Activated T-cell treated with anti-CD3 and anti-CD28 coated beads, Interleukin-2, amount 50 U/mL, for 4 hours (primary cell): ENCODE measurements at places on chromosomes 7 and 10.

DNA sequence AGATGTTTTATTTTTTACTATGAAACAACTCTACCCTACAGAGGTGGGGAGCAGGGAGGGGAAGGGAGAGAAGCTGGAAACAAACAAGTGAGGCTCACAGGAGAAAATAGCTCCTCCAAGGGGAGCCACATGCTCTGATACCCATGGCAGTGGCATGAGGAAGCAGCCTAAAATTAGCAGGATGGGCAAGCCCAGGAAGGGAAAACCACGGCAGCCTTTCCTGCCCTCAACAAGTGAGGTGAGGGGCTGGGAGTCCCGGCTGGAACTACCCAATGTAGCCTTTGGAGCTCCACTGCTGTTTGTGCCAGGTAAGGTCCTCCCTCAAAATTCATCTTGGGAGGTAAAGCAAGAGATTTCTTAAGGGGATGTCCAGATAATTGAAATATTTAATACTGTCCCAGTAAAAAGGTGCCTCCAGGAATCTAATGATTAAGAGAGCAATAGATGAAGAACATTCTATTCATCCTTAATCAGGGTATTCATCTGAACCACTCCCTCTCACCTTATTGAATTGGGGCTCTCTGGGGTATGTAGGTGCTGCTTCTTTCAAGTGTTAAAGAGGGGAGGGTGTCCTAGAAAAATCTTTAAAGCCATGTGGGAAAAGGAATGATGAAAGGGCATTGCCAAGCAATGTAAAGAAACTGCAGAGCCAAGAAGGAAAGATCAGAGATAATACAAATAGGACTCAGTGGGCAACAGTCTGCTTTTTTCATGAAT is 12.8 kb upstream of the HERC4 start:
- DNase-seq: no peak

DNA sequence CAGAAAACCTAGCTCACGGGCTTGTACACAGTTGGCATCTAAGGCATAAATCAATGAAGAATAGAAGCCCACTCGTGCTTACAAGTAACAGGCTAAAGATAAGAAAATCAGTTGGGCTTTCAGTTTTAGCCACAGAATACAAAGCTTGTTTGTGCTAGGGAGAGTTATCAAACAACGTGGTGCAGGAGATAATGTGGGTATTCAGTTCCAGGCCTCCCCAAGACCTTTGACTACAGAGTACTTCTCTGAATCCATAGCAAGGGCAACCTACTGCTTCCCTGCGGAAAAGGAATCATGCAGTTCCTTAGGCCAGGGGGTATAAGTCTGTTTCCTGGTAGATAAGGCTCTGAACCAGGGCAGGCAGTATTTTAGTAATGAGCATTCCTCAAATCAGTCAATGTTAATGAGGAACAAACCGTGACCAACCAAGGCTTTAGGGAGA is 219.5 kb upstream of the CSTF2T start:
- no peak for DNase-seq

DNA sequence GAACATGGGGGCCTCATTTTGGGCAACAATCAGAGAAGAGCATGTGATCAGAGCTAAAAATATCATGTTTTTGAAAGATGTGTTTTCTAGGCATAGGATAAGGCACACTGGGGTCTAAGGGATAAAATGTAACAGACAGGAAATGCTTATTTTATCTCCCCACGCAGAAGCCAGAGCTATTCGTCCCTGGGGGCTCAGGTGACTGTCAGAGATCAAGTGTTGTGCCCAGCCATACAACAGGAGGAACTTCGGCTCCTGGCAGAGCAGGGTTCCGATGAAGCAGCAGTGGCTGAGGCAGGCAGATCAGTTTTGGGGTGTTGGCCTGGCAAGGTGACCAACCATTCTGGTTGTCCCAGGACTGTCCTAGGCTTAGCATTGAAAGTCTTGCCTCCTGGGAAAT is 15.2 kb downstream of the NPY start:
- no peak for DNase-seq

- no peak for DNase-seq
These were observed 154.4 kb upstream of the MKLN1 start for GRCh38 chr7:131173145-131173890.

DNA sequence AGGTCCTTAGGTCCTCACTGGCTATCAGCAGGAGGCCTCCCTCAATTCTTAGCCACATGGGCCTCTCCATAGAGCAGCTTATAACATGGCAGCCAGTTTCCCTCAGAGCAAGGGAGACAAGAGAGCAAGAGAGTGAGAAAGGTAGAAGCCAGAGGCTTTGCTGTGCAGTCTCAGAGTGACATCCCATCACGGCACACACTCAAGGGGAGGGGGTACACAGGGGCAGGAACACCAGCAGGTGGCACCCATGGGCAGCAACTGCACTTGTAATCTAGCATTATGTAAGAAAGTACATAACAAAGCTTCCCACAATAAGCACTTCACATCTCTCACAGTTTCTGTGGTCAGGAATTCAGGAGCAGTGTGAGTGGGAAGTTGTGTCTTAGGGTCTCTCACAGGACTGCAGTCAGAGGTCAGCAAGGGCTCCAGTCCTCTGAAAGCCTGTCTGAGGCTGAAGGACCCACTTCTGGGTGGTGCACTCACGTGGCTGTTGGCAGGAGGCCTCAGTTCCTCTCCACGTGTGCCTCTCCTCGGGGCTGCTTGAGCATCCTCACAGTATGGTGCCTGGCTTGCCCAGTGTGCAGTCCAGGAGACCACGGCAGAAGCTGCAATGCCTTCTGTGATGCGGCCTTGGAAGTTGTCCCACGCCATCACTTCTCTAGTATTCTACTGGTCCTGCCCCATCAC is 159.4 kb downstream of the OAT start:
- no peak for DNase-seq

DNA sequence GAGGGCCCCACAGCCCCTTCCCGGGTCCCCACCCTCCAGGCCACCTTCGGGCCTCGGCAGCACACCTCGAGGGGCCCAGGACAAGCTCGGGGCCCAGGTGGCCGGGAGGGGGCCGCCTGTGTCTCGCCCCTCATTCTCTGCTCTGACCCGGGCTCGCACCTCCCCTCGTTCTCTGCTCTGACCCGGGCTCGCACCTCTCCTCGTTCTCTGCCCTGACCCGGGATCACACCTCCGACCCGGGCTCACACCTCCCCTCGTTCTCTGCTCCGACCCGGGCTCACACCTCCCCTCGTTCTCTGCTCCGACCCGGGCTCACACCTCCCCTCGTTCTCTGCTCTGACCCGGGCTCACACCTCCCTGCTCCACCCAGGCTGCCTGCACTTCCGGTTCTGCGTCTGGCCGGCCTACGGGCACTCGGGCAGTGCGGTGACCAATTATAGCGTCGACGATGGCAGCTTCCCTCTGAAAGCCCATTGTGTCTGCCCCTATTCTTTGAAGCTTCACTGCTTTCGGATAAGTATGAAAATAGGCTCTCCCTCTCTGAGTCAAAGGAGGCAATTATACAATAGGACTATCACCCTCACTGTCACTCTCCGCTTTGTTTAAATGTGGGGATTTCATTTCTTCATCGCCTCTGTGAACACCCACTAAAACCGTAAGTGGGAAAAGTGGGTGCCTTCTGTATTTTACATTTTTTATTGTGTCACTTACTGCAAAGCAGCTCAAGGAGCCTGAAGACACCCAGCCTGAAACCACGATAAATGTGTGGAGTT is 457.4 kb downstream of the DNAJB6 start:
- DNase-seq: no peak

- DNase-seq: no peak
These were observed 41.5 kb downstream of the PTN start for GRCh38 chr7:137302081-137302480.

- DNase-seq: no peak
These were observed 165.3 kb downstream of the WNT2 start for GRCh38 chr7:117157241-117158209.

- DNase-seq: peak; percentile 36
These were observed 30.7 kb upstream of the ANTXRL start for GRCh38 chr10:46255801-46256747.

DNA sequence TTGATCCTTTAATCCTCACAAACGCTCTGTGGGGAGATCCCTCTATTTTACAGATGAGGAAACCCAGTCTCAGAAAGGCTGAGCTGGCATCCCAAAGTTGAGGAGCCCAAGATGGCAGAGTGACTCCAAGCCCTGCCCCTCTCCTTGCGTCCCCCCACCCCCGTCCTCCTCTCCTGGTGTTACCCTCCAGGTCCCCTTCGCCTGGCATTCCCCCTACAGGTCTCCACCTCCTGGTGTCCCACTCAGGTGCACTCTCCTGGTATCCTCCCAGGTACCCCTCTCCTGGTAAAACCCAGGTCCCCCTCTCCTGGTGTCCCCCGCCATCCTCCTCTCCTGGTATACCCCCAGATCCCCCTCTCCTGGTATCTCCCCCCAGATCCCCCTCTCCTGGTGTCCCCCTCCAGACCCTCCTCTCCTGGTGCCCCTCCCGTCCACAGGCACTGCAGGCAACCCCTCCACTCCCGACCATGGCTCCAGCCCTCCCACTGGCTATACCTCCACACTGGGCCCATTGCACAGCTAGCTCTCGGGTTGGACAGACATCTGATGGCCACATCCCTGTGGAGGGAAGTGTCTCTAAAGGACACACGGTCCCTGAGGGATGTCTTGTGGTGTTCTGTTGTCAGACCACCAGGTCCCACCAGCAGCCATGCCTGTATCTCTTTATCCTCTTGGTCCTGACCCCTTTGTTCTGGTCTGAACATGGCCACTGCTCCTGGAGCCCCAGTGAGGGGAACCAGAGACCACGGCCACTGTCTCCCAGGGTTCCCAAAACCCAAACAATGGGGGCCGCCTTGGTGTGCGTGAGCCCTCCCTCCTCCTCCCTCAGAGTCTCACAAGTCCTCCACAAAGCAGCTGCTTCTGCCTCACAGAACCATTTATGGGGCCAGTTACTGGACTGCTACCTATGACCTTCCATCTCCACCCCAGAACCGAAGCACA is 37.2 kb downstream of the CALML3 start:
- no peak for DNase-seq

GRCh38 chr7:117165656-117166055 is 157.2 kb downstream of the WNT2 start:
- no peak for DNase-seq

DNA sequence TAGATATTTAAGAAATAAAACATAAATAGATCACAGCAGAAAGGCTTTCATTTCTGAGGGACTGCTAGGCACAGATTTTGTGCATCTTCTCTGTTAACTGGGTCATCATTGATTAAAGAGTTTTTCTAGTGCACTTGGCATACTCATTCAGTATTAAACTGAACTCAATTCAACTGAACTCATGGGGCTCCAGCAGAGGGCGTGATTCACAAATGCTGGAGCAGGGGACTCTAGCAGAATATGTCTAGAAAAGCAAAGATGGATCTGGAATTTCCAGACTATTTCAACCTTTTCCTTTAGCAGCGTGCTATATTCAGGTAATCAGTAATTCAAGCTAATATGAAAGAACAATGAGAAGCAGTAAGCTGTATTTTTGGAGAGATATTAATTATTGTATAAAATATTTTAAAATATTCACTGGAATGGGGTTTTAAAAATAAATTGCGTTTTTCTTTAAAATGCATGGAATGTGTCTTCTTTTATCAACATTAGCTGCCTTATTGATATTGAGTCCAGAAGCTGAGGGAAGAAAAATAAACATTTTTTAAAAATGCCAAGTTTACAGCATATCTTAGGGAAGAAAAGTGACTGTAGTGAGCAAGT is 296.8 kb upstream of the CACNA2D1 start:
- no peak for DNase-seq

DNA sequence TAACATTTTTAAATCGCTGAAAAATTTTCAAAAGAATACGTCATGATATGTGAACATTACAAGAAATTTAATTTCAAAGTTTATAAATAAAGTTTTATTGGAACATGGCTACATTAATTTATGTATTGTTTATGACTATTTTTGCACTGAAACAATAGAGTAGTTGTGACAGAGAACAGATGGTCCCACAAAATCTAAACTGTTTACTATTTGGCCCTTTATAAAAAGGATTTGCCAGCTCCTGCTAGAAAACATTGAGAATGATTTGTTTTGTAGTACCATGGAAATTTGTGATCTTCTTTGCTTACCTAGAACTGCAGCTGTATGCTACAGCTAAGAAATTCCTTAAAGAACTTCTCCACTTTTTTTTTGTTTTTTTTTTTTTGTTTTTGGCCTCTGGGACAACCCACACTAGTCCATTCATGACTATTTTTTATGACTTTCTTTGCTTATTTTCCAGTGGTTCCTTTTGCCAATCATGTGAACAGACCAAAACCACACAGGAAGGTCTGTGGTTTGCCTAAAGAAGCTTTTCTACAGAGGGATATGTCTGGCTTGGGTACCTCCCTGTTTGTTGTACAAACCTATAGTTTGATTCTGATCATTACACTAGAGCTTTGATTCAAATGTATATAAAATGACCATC is 55.7 kb downstream of the ST7 start:
- no peak for DNase-seq

GRCh38 chr10:630581-631073 is 58.8 kb downstream of the DIP2C start:
- no peak for DNase-seq

GRCh38 chr10:63105225-63106110 is 27.7 kb upstream of the NRBF2 start:
- no peak for DNase-seq

GRCh38 chr10:1249142-1249920 is 193.1 kb downstream of the WDR37 start:
- DNase-seq: no peak

- no peak for DNase-seq
These were observed 619 bp downstream of the EXOC4 start for GRCh38 chr7:133253519-133253875.

DNA sequence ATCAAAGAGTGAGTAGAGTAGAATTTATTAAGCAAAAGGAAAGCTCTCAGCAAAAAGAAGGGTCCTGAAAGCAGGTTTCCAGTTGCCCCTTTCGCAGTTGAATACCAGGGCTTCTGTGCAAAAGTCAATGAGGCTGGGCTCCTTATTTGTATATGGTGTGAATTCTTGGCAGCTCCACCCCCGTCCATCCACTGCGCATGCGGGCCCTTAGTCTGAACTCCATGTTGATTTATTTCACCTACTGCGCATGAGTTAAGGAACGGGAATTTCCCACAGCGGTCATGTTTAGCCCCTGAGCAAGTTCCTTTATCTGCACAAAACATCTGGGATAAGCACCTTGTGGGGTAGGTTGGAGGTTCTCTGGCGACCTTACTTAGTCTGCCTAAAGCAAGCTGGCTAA is 325.6 kb downstream of the ZWINT start:
- no peak for DNase-seq

DNA sequence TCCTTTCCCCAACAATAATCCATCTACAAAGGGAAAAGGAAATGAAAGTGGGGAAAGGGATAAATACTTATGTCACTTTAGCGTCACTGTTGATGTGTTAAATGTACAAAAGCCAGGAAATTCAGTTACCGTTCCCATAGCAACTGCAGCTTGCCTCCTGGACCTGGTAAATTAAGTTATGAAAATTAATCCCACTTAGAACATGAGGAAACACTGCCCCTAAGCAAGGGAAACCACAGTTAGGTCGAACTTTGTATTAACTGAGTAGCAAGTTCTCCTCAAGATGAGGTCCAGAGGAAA is 338.2 kb upstream of the AOAH start:
- DNase-seq: no peak

- DNase-seq: no peak
These were observed 161.1 kb upstream of the SVIL start for GRCh38 chr10:29795850-29796249.

- DNase-seq: no peak
These were observed 128.5 kb downstream of the TACC2 start for GRCh38 chr10:122117475-122117874.
